Upper lobe of right lung (tissue), 1 donor: ENCODE measurements at places on chromosomes 12 and 14. TPM values are rescaled to one million over a fixed set of nuclear protein-coding genes. Genes with fewer than 3 reads are reported as not detected.

SUOX gene
- 20.3 TPM for total RNA-seq

DNA sequence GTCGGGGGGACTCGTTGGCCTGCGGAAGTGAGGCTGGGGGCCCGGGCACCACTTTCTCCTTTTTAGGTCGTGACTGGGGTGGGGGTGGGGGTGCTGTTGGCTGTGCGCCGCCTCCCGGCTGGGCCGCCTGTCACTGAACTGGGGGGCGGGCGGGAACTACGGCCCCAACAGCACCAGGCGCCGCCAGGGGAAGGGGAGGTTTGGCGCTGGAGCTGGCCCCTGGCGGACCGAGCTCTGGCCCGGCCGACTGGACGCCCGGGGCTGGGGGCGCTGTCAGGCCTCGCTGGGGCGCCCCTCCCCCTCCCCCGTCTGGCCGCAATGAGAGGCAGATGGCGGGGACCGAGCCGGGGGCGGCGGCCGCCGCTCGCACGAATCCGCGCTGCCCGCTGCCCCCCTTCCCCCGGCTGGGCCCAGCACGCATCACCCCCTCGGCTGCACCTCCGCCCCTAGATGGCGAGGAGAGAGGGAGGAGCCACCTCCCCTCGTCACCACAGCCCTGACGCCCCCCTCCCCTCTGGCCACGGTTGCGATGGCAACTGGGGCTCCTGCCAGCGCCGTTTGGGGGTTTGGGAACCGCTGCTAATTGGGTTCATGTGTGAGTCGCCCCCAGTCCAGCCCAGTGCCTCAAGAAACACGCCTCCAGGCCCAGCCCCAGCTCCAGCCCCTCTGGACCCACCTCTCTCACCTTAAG, 723 bp downstream of the NFATC4 start:
- peak; percentile 70 for DNase-seq
- peak overlapping the region; percentile 69 for H3K27ac ChIP-seq
- no peaks in the 10 kb centered on the region for H3K27me3 ChIP-seq
- H3K4me1 ChIP-seq = peaks cover 23% of the 10 kb centered on the region

DNA sequence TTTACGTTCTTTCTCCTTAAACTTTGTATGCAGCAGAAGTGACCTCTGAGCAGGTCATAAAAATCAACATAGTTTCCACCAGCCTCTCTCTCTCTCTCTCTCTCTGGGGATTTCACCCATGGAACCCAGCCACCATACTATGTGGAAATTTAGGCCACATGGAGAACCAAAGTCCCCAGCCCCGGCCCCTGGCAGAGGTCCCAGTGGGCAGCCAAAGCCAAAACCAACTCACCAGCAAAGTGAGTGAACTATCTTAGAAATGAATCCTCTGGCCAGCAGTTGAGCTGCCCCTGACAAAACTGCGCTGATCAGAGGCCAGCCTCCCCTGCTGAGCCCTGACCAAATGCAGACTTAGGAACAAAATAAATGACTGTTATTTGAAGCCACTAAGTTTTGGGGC, 9.2 kb downstream of the DUSP6 start:
- no peaks in the 10 kb centered on the region for H3K27me3 ChIP-seq
- no peak overlapping the region for H3K4me3 ChIP-seq
- peaks cover 10% of the 10 kb centered on the region for H3K36me3 ChIP-seq

- no peaks in the 10 kb centered on the region for H3K4me1 ChIP-seq
- no peak for DNase-seq
- H3K27ac ChIP-seq = no peak overlapping the region
- H3K36me3 ChIP-seq = no peaks in the 10 kb centered on the region
- no peaks in the 10 kb centered on the region for H3K27me3 ChIP-seq
Observed at GRCh38 chr14:88937706-88938105, 113.3 kb downstream of the TTC8 start.

DNA sequence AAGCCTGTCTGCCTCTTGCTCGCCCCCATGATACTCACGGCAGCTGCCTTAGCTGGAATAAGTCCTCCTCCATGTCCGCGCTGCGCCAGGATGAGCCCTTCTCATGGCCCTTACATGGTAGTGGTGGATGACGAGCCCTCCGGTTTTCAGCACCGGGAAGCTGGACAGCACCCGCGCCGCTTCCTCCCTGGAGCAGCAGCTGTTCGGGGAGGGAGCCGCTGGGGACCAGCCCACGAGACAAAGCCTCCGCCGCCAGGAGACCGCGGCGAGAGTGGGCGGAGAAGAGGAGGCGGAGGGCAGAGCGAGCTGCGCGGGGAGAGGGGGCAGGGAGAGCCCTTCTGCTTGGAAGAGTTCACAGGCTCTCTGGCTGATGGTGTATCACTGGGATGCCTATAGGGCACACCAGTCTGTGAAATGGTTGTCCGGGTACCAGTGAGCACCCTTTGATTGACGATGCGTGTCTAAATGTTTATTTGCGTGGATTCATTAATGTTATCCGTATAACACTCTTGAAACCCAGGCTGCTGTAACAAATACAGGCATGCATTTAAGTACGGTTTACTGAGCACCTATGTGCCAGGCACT, at the start of gene SVOP:
Gene SVOP (minus strand): TSS at position 273 of the 585 bp plus-strand sequence. CDS start 200 bp downstream, at position 73.
- no peak within 1 kb of the TSS for H3K4me3 ChIP-seq
- peak; percentile 89 for DNase-seq
- no peaks in the 10 kb centered on the region for H3K27me3 ChIP-seq
- peaks cover 4% of the 10 kb centered on the region for H3K4me1 ChIP-seq
- no peak within 1 kb of the TSS for H3K27ac ChIP-seq

DNA sequence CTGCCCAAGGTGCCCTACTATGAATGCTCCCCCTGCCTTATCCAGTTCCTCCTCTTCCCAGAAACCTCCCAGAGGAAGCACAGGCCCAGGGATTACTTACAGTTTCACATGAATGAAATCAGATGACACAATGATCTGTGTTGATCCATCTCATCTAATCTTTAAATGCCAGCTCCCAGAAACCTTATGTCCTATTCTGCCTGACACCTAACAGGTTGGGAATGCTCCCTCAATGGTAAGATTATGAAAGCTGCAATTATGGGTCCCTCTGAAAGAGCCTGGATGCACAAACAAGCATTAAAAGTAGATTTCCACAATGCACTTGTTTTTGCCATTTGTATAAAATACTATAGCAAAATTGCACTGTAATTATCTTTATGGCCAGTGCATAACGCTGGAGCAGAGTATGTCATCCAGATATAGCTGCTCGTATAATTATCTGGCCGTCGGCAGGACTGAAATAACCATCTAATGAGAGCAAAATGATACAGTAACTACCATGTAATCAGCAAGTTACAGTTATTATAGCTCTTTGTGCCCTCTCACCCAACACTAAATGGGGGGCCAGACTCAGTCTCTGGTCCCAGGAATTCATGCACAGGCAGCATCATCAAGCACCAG, 4.4 kb upstream of the ZBTB39 start:
- H3K36me3 ChIP-seq = no peaks in the 10 kb centered on the region
- H3K4me3 ChIP-seq = no peak overlapping the region
- peaks cover 5% of the 10 kb centered on the region for H3K4me1 ChIP-seq
- no peak for DNase-seq
- H3K27me3 ChIP-seq = peaks cover 2% of the 10 kb centered on the region

DNA sequence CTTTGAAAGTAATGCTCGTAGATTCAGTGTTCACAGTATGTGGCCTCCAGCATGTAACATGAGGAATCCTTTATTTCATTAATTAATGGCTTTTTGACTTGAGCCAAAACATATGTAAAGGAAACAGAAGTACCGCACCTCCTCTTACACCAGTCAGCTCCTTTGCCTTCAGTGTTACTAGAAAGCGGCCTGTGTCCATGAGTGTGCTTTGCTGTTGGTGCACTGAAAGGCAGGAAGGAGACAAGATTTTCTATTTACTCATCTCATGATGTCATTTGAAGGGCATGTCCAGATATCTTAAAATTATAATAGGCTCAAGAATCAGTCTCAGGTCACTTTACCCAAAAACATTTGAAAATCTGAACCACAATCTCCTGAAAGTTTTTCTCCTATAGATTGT, 9.9 kb upstream of the CCT2 start:
- no peak overlapping the region for H3K4me3 ChIP-seq
- no peak overlapping the region for H3K27ac ChIP-seq
- H3K4me1 ChIP-seq = no peaks in the 10 kb centered on the region
- no peak for DNase-seq

GRCh38 chr12:71439362-71439612, 311 bp upstream of the LGR5 start:
- peaks cover 59% of the 10 kb centered on the region for H3K27me3 ChIP-seq
- no peak overlapping the region for H3K27ac ChIP-seq
